Osteoblast (primary cell): ENCODE measurements at places on chromosomes 1 and 21. TPM values are rescaled to one million over a fixed set of nuclear protein-coding genes. Genes with fewer than 3 reads are reported as not detected.

NSL1 gene
- total RNA-seq: 28.2 and 29.8 TPM in 2 replicates

PANK4 gene
- 15.2 and 18.6 TPM in 2 replicates for total RNA-seq

C1orf141 gene
- total RNA-seq: not detected in 2 replicates

NBPF19 gene
- 33.6 and 34.0 TPM in 2 replicates for total RNA-seq

AJAP1 gene
- 0.29 and 1.1 TPM in 2 replicates for total RNA-seq

PIGR gene
- not detected in 2 replicates for total RNA-seq

TNFRSF8 gene
- total RNA-seq: under 0.01 and 0.29 TPM in 2 replicates

LAPTM5 gene
- 0.72 and 1.8 TPM in 2 replicates for total RNA-seq

LHX8 gene
- not detected in 2 replicates for total RNA-seq

ZNF436 gene
- total RNA-seq: 32.4 and 32.9 TPM in 2 replicates

INAVA gene
- under 0.01 and 0.36 TPM in 2 replicates for total RNA-seq

ZNF669 gene
- 10.1 and 11.8 TPM in 2 replicates for total RNA-seq

OR2AJ1 gene
- not detected in 2 replicates for total RNA-seq

AMY1B gene
- total RNA-seq: not detected in 2 replicates

DNASE2B gene
- total RNA-seq: not detected in 2 replicates

THEM5 gene
- total RNA-seq: not detected in 2 replicates

IFNLR1 gene
- total RNA-seq: under 0.01 TPM in 1 of 2 replicates, not detected in the other

LEPROT gene
- total RNA-seq: 87.9 and 111 TPM in 2 replicates

DDOST gene
- total RNA-seq: 291 and 293 TPM in 2 replicates

RPS6KC1 gene
- 35.1 and 44.2 TPM in 2 replicates for total RNA-seq

TTLL7 gene
- 13.8 and 15.3 TPM in 2 replicates for total RNA-seq

OR2L13 gene
- total RNA-seq: under 0.01 TPM in 1 of 2 replicates, not detected in the other

TMEM82 gene
- total RNA-seq: not detected in 2 replicates

OR2T2 gene
- total RNA-seq: not detected in 2 replicates

TACSTD2 gene
- under 0.01 and 0.29 TPM in 2 replicates for total RNA-seq
